ENCODE measurements at places on chromosomes 1 and 21.

GRCh38 chr1:110478886-110479285, 27.9 kb downstream of the PROK1 start:
- DNase-seq: no peak

GRCh38 chr21:45848331-45848730, 133.2 kb upstream of the COL6A1 start:
- DNase-seq: no peak

DNA sequence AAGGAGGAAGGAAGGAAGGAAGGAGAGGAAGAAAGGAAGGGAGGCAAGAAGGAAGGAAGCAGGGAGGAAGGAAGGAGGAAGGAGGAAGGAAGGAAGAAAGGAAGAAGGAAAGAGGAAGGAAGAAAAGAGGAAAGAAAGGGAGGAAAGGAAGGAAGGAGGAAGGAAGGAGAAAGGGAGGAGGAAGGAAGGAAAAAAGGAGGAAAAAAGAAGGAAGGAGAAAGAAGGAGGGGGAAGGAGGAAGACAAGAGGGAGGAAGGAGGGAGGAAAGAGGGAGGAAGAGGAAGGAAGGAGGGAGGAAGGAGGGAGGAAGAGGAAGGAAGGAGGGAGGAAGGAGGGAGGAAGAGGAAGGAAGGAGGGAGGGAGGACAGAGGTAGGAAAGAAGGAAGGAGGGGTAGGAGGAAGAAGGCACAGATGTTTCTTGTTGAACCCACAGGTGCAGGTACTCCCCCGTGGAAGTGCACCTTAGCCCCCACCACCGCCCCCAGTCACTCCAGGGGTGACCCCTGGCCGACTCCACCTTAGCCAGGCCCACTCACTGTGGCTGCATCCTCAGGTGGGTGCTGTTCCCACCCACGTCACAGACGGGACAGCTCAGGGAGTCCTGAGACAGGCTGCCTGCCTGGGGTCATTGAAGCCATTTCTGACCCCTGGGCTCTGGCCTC, 57.9 kb upstream of the TTC34 start:
- DNase-seq: no peak

DNA sequence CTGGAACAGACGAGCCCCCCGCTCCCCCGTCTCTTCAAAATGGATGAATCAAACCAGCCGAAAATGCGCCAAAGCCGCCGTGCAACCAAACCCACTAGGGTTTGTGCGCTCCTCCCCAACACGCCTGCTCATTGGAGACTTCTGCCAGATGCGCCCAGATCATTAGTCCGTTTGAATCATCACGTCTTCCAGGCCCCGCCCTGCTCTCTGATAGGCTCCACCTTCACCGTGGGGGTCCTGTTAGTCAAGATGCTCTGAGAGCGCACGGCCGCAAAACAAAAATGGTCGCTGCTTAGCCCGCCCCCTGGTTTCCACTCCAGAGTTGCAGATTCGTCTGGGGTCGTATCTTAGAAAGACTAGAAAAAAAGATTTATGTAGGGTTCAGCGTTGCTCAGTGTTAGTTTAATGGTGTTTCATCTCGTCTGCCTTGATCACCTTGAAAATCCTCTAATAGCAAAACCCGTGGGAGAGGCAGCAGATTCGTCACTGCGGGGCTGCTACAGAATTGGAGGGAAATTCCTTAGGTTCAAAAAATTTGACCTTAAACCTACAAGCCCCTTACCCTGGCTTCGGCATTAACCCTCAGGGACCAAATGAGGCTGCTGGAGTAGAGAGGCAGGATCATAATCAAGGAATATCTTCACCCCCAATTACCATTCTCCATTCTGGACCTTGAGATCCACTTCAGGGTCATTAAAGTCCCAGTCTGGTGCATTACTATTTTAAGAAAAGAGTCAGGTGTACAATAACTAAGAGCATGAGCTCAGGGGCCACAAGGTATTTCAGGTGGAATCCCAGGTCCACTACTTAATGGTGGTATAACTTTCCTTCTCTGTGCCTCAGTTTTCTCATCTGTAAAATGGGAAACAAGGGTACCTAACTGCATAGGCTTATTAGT, at the start of gene NUCKS1:
TSS of gene NUCKS1 (minus strand) at position 45 of the 898 bp plus-strand sequence. CDS start 209 bp downstream, outside the sequence.
- peak; percentile 100 for DNase-seq

GRCh38 chr1:45272913-45273371, 53.8 kb upstream of the HPDL start:
- DNase-seq: peak; percentile 92

GRCh38 chr1:210378736-210379135, 50.0 kb downstream of the HHAT start:
- peak; percentile 33 for DNase-seq

DNA sequence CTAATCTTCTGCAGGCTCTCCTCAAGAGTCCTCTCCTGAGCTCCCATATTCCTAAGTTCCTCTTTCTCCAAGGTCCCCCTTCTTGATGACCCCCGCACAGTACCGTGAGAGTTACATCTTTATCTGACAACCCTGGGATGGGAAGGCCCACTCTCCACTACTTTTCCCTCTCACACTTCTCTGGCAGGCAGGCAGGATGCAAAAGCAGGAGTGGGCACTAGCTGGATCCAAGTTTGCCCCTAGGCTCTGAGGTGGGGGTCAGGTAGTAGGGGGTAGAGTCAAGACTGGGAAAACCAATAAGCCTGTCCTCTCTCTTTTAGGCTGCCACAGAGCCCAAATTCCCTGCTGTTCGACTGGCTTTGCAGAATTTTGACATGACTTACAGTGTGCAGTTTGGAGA, 3.9 kb downstream of the NSUN4 start:
- no peak for DNase-seq

- DNase-seq: no peak
These were observed 302.9 kb upstream of the SPAG17 start for GRCh38 chr1:118487932-118488331.

DNA sequence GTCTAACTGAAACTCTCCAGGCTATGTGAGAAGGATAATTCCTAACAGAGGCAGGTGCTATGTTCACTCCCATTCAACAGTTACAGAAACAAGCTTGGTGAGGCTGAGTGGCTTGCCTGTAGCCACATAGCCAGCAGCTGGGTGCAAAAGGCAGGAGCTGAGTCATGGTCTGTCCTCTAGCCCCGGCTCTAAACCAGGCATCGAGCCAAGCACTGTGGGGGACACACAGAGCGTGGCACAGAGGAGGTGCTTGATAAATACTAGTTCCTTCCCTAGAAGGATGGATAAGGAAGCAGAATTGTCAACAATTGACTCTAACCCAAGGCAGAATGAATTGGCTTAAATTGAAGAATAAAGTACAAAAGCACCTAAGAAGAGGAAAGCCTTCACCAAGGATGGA, 10.4 kb upstream of the KCNA2 start:
- peak; percentile 31 for DNase-seq

- no peak for DNase-seq
These were observed 1237.5 kb downstream of the MRPL39 start for GRCh38 chr21:24369746-24370145.

DNA sequence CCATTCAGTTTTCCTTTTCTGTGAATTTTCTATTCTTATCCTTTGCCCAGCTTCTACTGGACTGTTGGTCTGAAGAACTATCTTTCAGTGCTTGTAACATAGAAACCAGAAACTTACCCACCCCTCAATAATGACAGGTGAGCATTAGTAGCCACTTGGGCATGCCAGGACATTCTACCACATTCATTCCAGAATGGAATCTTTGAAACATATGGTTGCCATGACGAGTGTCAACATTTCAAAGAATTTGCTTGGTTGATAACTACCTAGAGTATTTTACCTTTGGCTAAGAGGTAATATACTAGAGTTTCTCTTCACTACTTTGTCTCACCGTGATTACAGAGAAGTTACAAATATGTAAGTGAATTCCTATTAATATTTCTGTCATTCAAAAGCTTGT, at the start of gene MROH9:
TSS of gene MROH9 (plus strand) at position 304 of the 400 bp plus-strand sequence. CDS start 10,023 bp downstream, outside the sequence.
- no peak for DNase-seq

DNA sequence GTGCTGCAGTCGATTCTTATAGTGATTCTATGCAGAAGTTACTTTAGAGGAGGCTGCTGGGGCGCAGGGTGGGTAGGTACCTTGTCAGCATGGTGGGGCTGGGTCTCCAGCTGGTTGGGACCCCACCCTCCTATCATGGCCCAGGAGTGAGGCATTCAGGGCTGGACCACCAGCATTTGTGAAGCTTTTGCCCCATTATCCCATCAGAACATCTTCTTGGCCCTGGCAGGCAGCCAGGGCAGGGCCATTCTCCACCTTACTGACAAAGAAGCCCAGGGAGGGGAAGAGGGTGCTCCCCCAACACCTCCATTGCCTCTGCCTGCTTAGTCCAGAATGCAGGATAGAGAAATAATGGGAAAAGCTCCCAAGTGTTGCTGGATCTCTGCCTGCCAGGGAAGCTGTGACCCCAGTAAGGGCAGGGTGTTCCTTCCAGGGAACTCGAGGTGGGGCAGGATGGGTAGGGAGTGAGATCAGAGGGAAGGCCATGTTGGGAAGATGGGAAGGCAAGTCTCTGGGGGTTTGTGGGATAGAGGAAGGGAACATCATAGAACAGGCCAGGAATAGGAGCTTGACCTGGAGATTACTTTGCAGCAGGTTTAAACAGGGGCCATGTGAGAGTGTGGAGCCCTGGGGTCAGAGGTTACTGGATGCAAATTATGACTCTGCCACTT, 16.2 kb upstream of the SLC2A1 start:
- DNase-seq: no peak

- DNase-seq: no peak
These were observed at the start of gene MNDA for GRCh38 chr1:158830904-158831507. Gene MNDA, plus strand, starts transcription at chr1:158831351. Its CDS starts 10,803 bp downstream, at chr1:158842154.

DNA sequence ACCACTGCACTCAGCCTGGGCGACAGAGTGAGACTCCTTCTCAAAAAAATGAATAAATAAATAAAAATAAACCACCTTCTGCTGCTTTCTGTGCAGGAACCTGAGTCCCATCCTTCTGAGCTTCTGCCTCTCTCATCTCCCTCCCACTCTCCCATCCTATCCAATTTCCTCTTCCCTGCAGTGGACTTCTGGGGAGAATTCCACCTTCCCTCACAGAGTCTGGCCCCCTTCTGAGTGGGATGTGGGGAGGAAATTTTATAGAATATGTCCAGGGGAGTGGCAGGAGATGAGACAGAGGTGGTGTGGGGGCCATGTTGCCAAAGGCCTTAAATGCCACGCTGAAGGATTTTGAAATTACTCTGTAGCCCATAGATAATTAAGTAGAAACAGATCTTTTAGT, 5.4 kb upstream of the EFNA1 start:
- no peak for DNase-seq

- DNase-seq: peak; percentile 8
These were observed 26.0 kb downstream of the MACF1 start for GRCh38 chr1:39230261-39231190.

GRCh38 chr1:59699227-59699847, 115.4 kb upstream of the HOOK1 start:
- peak; percentile 43 for DNase-seq

DNA sequence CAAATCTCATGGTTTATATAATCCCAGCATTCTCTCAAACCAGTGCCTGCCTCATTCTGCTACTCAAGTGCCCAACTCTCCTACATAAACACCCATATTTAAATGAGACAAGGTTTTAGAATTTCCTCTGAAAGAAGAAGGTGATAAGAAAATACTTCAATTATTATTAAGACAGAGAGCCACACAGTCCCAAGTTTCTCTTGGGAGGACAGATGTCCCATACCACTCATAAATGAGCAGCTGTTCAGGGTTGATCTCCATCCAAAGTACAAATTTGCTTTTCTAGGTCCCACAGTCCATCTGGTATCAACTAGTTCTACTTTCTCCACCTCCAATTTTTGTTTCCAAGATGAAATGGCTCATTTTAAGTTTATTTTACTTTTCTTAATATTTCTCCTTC, 11.3 kb downstream of the DCAF8 start:
- DNase-seq: no peak

GRCh38 chr1:109803901-109804331, 40.2 kb upstream of the EPS8L3 start:
- DNase-seq: no peak

- DNase-seq: no peak
These were observed 8.7 kb upstream of the SLX9 start for GRCh38 chr21:44931137-44931500.

DNA sequence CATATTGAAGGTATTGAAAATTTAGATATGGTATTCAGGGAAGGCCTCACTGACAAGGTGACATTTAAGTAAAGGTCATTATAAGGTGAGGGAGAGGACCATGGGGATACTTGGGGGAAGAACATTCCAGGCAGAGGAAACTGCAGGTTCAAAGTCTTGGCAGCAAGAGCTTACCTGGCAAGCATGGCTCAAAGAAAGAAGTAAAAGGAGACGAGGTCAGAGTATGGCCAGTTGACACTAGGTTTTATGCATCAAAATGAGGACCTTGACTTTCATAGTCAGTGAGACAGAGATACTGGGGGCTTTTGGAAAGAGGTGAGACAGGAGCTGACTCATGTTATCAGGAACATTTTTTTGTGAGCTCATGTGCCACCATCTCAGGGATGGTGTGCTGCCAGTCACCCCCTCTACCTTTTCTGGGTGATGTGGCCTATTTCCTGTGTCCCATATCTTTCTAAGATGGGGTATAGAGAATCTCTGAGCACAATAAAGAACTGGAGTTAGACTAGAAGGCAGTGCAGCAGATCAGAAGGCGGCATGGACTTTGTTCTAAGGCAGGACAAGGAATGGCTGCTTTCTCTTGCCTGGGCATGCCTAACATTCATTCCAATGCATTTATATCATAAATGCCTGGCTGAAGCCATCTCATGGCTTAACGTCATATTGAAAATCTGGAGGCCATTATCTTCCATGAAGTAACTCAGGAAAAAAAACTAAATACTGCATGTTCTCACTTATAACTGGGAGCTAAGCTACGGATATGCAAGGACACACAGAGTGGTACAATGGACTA, 406.7 kb downstream of the NTNG1 start:
- DNase-seq: no peak

- DNase-seq: peak; percentile 88
These were observed 132.7 kb upstream of the IPO9 start for GRCh38 chr1:201696217-201696761.

GRCh38 chr1:41480204-41481108, 4.0 kb downstream of the EDN2 start:
- no peak for DNase-seq

- no peak for DNase-seq
These were observed 77.2 kb downstream of the BCAR3 start for GRCh38 chr1:93604411-93604810.

DNA sequence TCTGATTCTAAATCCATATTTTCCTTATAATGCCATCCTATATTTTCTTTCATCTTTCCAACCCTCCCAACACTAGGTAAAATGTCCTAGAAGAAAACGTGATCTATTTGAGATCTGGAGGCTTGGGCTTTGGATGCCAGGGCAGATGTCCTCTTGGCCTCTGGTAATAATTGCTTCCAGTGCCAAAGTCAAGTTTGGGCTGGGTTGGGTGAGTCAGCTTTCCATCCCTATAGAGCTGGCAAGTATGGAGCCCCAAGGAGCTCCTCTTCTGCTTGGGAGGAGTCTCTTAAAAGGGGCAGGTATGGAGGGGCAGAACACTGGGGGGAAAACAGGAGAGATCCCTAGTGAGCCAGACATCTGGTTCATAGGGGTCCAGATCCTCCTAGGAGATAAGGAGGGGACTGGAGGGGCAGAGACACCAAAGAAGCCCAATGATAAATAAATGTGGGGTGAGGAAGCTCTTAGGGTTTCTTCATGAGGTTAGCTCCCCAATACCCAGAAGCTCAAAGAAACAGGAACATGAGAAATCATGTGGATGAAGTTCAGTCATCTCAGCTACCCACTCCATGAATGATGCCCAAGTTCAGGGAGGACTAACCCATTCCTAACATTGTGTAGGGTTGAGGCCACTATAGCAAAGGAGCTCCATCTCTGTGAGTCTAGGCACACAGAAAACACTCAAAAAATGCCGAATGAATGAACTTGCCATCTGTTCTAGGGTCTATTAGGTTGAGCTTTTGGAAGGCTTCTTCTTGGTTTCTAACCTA, 3.5 kb downstream of the C1orf116 start:
- DNase-seq: no peak

Measured in iris pigment epithelial cell (primary cell).